AG08396 (cell line): ENCODE measurements at places on chromosomes 1 and 21.
A peak's percentile ranks its signal among the peaks of the same experiment; 100 is the strongest.

DNA sequence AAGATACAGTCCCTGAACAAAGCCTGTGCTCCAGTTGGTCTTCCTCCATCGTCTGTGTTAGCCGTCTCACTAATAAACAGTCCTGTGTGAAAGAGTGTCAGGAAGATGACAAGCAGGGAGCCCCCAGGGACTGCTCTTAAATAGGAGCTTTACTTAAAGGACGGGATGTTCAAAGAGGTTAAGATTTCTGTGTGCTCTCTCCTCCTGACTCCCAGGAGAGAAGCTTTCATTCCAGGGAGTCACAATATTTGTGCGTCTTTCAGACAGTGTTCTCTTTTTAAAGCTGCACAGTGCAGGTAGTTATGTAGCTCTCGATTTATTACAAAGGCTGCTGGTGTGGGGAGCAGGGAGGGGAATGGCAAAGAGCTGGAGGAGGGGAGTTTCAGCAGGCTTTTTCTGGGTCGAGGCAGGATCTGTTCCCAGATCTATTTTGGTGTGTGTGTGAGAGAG lies 43.5 kb downstream of the STYXL2 start:
- DNase-seq, result no peak

GRCh38 chr1:61781151-61781550 lies 38.9 kb downstream of the PATJ start:
- no peak for DNase-seq

GRCh38 chr21:30468900-30469714 lies 11.1 kb downstream of the KRTAP19-1 start:
- DNase-seq, result no peak

DNA sequence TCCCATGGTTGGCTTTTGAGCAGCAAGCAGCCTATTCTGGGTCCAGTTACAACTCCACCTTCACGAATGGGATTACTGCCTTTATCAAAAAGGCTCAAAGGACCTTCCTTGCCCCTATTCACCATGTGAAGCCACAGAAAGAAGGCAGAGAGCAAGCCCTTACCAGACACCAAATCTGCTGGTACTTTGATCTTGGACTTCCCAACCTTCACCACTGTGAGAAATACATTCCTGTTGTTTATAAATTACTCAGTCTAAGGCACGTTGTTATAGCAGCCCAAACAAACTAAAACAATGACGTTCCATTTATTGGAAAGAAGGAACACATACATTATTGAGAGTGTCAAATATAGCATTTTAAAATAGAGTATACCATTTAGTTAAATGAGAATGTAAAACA lies 1557.9 kb downstream of the PLA2G4A start:
- no peak for DNase-seq

GRCh38 chr1:206655471-206655882 lies 20.1 kb downstream of the DYRK3 start:
- no peak for DNase-seq

GRCh38 chr1:237115035-237115434 lies 73.1 kb downstream of the RYR2 start:
- DNase-seq, result no peak

DNA sequence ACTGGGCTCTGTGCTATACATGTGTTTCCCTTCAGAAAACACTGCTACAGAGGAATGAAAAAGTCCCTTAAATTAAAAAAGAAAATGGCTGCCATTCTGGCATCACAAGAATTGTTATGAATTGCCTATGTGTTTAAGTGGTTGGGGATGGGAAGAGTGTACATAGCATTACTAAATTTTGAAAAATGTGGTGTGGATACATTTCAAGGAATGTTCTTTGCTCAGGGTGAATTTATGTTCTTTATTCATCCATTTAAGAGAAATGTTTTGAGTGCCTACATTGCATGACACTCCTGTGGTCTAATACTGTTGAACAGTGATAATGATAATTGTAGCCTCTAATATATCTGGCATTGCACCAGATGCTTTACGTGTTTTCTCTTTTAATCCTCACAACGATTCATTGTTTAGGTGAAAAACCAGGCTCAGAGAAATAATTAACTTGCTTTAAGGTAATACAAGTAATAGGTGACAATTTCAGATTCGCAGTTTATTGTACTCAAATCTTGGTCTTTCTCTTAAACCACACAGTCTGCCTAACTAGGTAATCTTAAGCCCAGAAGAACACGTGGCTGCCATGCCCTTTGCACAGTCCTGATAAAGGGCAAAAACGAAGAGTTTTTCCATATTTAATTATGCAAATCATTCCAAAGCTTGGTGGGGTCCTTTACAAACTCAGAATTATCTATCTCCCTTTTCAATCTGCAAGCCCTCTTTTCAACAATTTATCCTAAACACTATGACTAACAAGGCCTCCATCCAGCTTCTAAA lies 31.5 kb downstream of the DPT start:
- DNase-seq, result no peak

- DNase-seq, result no peak
Measured at GRCh38 chr1:35453031-35453430, 104.2 kb downstream of the KIAA0319L start.

- no peak for DNase-seq
Measured at GRCh38 chr1:201702936-201703335, 126.0 kb upstream of the IPO9 start.

GRCh38 chr1:155471026-155471425 lies 91.6 kb downstream of the ASH1L start:
- no peak for DNase-seq

GRCh38 chr1:212070720-212071302 lies 35.3 kb downstream of the DTL start:
- DNase-seq, result peak; percentile 19

DNA sequence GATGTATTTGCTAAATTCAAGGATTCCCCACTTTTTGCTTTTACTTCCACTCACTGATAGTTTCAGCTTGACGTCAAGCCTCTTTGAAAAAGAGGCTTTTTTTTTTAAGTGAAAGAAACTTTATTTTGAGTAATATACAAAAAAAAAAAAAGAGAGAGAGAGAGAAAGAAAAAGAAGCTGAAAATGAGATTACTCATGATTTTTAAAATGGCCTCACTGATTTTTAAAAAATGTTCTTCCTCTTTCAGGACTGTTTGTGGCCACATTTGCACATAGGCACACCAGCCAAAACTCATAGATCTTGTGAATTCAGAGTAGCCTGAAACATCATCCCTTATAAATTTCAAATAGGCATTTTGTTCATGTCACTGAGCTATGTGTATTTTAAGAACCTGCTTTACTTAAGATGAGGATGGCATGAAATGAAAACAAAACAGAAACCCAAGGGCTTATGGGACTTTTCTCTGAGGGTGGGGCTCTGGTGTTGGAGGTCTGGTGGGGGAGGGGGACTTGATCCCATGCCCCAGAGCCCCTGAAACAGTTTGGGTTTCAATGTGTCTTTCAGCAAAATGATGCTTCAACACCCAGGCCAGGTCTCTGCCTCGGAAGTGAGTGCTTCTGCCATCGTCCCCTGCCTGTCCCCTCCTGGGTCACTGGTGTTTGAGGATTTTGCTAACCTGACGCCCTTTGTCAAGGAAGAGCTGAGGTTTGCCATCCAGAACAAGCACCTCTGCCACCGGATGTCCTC lies 6.1 kb downstream of the ATF3 start:
- DNase-seq, result no peak

- DNase-seq, result peak; percentile 31
Measured at GRCh38 chr21:25956993-25957714, 213.4 kb downstream of the APP start.

DNA sequence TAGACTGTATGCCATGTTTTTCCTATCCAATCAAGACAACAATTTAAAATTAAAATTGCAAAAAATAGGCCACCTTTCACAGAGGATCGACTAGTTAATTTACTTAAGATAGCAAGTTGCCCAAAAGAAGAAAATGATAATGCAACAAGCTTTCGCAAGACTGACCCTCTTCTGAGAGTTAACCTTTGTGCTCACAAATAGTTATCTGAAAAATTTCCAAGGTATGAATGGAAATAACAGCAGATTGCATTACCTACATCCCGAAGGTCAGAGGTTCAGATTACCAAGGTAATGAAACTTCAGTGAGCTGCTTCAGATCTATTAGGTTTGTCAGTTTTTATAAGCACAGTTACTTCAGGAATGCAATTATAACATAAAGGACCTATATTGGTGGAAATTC lies 298.0 kb downstream of the KCTD3 start:
- DNase-seq, result no peak

DNA sequence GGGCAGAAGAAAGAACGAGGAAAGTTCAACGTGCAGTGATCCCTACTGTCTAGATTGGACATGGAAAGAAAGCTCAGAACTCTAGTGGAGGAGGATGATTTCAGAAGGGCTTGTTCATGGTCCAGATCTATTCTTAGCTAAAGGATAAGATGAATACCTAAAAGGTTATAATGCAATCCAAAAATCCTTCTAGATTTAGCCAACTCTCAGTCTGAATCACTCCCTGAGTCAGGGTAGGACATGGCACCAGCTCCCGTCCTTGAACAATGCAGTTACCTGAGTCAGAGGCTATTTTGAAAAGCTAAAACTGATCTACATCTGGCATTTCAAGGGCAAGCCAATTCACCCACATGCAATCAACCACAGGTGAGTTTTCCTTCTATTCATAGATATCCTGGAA lies 38.8 kb upstream of the HIVEP3 start:
- no peak for DNase-seq

- peak; percentile 80 for DNase-seq
Measured at GRCh38 chr1:8373581-8374241, 55.8 kb downstream of the SLC45A1 start.

GRCh38 chr1:248807067-248807737 lies 18.5 kb downstream of the SH3BP5L start:
- DNase-seq, result peak; percentile 70

DNA sequence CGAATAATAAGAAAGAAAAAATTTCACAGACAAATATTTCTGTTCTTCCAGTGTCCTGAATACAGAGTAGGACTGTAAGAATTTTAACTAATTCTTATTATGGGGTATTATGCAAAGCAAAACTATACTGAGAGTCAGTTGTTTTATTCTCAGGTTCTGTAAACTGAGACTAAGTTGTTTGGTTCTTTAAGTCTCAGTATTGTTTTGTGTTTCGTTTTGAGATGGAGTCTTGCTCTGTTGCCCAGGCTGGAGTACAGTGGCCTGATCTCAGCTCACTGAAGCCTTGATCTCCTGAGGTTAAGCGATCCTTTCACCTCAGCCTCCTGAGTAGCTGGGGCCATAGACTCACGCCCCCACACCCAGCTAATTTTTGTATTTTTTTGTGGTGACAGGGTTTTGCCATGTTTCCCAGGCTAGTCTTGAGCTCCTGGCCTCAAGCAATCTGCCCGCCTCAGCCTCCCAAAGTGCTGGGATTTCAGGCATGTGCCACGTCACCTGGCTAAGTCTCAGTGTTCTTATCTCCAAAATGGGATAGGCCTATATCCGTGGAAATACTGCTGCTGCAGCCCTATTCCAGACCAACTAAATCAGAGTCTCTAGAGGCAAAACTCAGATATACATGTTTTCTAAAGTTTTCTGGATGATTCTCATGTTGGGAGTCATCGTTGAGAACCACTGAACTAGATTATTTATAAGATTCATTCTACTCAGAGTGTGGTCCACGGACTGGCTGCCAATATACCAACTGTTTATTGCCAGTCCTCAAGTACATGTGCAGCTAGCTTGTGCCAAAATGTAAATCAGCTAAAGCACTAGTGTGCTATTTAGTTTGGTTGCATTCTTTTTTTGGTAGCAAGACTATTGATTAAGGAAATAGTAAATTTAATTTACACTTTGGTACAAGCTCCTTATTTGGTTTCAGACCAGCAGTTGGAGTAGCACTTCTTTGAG lies 116.6 kb downstream of the HS2ST1 start:
- DNase-seq, result no peak

DNA sequence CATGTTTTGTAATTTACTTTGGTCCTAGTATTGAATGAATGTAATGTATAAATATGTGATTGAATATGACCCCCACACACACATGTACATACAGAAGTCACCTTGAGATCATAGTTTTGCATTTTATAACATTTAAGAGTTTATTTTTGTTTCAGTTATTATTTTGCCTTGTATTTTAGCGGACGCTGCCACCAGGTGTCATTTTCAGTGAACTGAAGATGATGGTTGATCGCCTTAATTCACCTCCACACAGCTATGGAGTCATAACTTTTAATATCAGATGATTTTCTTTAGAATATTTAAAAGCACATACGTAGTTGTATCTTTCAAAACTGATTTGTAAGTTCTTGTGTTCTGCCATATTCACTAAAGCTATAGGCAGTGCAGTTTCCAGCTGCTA lies 130.4 kb downstream of the DYRK1A start:
- no peak for DNase-seq

DNA sequence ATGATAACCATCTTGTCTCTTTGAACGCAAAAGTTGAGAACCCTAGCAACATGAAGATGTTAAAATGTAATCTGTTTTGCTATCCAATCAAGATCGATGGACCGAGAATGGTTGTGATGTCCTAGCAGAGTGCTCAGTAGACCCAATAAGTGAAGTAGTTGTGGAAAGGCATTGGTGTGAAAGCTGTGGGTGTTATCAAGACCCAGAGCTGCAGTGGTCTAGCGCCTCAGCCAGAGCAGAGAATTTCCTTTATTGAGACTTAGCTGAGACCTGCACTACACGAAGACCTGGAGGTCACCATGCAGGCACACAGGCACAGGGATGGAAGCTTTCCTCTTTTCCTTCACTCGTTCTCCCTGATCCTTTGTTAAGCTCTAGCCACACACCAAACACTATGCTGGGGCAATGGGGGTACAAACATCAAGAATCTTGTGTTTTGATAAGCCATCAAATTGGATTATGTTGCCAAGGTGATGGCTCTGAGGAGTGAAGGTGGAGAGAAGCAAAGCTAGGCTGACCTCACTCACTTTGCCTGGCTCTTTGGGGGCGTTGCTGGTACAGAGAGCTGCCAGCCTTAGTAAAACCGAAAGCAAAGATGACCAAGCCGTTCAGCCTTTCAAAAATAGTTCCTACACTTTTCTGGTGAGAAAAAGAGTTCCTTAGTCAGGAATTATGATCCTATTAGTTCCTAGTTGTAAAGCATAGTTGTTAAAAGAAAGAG lies 24.1 kb downstream of the METTL13 start:
- peak; percentile 27 for DNase-seq

DNA sequence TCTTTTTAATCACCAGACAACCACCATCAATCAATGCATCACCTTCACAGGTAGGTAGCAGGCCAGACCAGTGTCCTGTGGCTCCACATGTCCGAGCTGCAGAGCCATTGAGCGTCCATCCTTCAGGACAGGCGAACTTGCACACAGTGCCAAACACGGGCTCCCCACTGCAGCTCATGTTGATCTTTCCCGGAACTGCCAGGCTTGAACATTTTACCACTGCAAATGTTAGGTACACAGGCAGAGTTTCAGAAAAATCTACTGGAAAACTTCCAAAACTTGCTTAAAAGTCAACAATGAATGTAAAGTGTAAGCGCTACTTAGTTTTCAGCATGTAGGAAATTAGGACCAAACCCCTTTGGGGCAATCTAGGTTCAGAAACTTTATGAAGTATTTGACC lies 6.6 kb downstream of the SELE start:
- no peak for DNase-seq

DNA sequence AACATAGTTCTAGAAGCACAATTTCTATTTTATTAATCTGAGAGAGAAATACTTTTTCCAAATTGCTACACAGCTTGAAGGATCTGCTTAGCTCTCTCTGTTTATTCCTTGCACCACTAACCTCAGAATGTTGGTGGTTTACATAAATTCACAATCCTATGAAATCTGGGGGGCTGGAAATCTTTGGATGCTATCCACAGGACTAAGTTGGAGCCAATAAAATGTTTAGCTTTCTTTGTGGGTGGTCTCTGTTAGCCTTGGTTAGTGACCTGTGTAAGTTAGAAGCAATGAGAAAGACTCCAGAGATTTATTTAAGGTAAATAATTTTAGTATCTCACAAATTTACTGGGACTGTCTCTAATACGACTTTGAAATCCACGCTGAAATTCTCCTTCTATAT lies 418.1 kb downstream of the ADGRL2 start:
- no peak for DNase-seq
